ENCODE measurements at places on chromosomes 13 and 19. TPM values are rescaled to one million over a fixed set of nuclear protein-coding genes. Genes with fewer than 3 reads are reported as not detected.

Gene NLRP11
- total RNA-seq, result not detected

Gene MIR17HG
- 1.7 TPM for total RNA-seq

Gene FFAR2
- not detected for total RNA-seq

Gene ZNF382
- total RNA-seq, result 12.9 TPM

Gene TINCR
- not detected for total RNA-seq

Gene EML2
- total RNA-seq, result 38.3 TPM

Gene UPK1A
- total RNA-seq, result not detected

Gene ARHGAP45
- 1.7 TPM for total RNA-seq

Gene SH2D3A
- total RNA-seq, result 0.15 TPM

Gene CGB5
- not detected for total RNA-seq

Gene SIGLEC10
- not detected for total RNA-seq

Gene ADAT3
- 4.3 TPM for total RNA-seq

Gene PDCD5
- total RNA-seq, result 141 TPM

Gene SIGLEC11
- not detected for total RNA-seq

Gene SYNGR4
- total RNA-seq, result not detected
